Stimulated activated CD8-positive, alpha-beta memory T cell treated with anti-CD3 and anti-CD28 coated beads, Interleukin-15, amount 100 ng/mL, for 1 hour (primary cell): ENCODE measurements at places on chromosomes 5 and 9.

- DNase-seq = no peak
These were observed 138.1 kb downstream of the MYO10 start for GRCh38 chr5:16797951-16798350.

DNA sequence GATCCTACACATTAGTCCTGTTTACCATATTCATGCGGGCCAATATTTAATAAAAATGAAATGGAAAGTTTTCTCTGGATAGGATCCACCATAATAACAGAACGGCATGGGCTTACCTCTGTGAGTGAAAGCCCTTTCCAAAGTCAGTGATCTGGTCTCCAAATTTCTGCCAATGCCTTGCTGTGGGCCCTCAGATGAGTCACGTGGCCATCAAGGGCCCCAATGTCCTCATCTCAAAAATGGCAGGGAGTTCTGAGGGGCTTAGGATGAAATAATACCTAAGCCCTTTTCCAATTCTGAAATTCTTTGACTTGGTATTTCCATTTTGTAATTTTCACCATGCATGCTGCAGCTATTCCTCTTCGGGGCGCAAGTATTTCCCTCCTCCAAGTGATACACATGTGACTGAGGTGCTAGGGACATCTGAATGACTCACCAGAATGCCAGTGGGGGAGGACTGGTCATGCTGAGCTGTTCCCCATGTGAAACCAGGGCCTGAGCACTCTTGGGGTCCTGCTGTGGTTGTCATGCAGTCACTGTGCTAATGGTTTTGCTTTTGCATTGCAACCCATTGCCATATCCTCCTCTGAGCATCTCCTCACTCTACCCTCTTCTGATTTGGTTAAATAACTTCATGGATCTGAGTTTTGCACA, 35.0 kb downstream of the ITK start:
- DNase-seq = no peak

- no peak for DNase-seq
These were observed 65.7 kb upstream of the MARCHF11 start for GRCh38 chr5:16245249-16245648.

- DNase-seq = no peak
These were observed 104.4 kb upstream of the CXCL14 start for GRCh38 chr5:135683189-135683588.

DNA sequence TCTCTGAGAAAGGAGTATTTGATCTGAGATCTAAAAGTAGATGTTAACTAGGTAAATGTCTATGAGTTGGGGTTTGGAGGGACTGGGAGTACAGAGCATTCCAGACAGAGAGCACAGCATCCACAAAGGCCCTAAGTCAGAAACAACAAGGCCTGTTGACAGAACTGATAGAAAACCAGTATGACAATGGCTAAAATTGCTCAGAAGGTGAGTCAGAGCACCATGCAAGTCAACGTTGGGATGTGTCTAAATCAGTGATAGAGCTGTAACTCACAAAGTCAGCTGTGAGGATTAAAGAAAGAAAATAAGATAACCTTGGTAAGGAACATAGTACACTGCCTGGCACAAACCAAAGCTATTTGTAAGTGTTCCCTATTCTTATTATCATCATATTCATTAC, 124.0 kb downstream of the CETN3 start:
- DNase-seq = no peak

- DNase-seq = no peak
These were observed 28.2 kb downstream of the CDC25C start for GRCh38 chr5:138303372-138303771.

DNA sequence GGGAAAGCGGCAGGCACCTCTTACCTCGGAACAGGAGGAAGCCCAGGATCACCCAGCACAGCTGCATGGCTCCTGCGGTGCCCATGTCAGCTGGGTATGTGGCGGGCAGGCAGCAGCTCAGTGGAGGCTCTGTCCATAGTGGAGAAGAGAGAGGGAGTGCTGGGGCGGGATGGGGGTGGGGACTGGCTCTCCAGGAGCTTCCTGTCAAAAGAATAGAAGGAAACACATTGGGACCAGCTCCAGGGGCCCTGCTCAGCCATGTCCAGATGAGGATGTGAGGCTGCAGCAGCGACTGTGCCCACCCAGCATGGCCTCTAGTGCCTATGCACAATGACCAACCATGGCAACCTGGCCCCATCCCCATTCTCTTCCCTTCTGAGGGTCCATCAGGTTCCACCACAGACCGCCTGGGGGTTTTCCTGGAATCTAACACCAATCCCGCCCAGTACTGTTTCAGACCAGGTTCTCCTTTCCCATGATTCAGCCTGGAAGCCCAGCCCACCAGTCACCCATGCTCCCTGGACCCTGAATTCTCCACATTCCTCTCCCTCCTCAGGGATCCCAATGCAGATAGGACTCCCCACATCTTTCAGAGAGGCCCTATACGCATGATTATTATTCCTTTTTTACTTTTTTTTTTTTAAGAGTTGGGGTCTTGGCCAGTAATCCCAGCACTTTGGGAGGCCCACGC, at the start of gene ECSCR:
ECSCR (minus strand) TSS at position 158 of the 691 bp plus-strand sequence; CDS start at position 85, 73 bp downstream.
- DNase-seq = no peak
